ENCODE measurements at places on chromosomes 1 and 21.

DNA sequence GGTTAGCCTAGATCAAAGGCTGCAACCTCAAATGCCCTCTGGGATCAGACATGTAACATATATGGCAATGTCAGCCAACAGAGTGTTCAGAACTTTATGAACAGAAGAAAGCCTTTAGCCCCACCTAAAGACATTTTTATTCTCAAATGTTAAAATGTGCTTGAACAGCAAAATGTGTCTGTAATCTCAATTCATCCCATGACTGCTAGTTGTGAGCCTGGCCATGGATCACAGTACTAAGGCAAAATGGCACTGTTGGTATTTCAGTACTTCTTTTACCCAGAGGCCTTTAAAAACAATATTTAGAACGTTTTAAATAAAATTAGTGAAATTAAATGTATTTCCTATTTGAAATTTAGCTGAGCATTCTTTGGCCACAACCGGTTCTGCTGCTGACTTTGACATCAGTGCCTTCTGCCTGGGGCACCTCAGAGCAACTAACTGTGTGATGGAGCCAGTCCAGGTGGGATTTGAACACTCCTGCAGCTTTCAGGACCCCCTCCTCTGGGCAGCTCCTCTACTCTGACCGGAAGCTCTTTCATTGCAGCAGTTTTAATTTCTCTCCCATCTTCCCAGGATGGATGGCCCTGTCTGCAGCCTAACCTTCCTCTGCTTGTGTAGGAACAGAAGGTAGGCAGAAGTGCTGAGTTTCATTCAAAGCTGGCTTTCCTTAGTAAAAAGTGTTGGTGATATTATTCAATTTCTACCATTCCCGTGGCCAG, 68.3 kb upstream of the NFIA start:
- no peak for DNase-seq

- no peak for DNase-seq
Observed at GRCh38 chr1:25023190-25023578, 93.1 kb upstream of the RUNX3 start.

GRCh38 chr1:102970496-102971078, 137.7 kb downstream of the COL11A1 start:
- no peak for DNase-seq

- DNase-seq = no peak
Observed at GRCh38 chr1:231883382-231883781, 256.8 kb downstream of the DISC1 start.

DNA sequence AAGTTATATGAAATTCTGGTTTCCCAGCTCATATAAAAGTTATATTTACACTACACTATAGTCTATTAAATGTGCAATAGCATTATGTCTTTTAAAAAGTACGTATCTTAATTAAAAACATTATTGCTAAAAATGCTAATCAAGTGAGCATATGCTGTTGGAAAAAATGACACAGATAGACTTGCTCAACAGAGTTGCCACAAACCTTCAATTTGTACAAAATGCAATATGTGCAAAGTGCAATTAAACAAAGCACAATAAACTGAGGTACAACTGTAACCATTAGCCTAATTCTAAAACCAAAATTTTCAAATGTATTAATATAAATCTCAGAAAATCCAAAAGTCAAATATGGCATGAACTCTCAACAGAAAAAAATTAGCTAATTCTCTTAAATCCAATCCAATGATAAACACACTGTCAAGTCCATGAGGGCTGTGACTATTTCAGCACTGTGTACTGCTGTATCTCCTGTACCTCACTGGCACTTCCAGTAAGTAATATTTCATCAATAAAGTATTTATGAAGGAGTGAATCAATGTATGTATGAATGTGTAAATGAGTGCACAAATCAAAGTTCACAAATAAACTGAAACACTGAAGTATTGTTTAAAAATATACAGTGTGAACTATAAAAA, 116.3 kb downstream of the AKT3 start:
- no peak for DNase-seq

DNA sequence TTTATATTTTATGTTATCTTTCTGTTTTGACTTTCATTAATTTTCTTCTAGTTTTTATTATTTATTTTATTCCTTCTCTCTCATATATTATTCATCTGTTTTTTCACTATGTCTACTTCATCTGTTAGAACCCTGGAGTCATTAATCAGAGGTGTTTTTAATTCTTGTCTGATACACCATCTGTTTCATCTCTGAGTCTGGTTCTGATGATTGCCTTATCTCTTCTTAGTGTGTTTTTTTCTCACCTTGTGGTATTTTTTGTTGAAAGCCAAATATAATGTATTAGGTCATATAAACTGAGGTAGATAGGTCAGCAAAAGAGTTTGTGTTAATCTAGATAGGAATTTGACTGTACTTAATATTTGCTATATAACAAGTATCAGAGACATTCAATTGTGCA, 1005.7 kb upstream of the NCAM2 start:
- no peak for DNase-seq

DNA sequence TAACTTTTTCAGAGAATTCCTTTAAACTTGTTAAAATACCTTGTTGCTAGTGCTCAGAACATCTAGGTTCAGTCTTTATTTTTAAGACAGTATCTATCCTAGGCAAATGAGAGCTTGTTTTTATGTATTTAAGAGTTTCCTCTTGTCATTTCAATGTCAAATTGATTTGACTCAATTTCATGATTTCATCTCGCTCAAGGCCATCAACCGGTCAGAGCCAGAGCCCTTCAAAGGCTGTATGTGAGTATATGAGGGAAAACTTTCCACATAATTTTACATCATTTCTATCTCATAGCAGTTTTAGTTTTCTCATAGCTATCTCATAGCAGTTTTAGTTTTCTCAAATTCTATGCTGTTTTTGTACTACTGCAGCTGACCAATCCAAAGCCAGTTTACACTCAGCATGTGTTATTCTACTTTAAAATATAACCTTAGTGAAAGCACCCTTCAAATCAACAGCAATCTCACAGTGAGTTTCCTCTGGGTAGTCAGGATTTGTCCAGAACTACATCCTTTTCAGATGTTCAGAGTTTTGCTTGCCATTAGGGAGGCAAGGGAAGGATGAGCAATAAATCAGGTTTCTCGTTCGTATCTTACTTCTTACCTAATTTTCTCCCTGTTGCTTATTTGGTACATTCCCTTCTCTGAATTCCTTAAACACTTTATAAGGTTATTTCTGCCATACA, 12.7 kb downstream of the HNRNPU start:
- no peak for DNase-seq

DNA sequence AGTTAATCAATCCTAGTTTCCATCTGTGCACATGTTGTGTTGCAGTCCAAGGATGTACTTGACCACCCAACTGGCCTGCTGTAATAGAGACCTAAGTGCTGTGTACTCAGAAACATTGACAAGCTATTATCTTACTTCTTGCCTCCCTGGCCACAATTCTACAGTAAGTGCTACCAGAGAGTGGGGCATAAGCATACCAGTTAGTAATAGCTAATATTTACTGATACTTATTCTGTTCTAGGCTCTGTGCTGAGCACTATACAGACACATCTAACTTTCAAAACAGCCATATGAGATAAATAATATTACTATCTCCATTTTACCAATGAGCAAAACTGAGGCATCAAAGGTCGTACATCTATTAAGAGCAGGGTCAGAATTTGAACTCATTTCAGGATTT, 49.5 kb upstream of the NPL start:
- no peak for DNase-seq

- DNase-seq = no peak
Observed at GRCh38 chr1:1306661-1307260, 969 bp downstream of the ACAP3 start.

GRCh38 chr1:117599286-117600221, 6.3 kb upstream of the TENT5C start:
- DNase-seq = no peak

DNA sequence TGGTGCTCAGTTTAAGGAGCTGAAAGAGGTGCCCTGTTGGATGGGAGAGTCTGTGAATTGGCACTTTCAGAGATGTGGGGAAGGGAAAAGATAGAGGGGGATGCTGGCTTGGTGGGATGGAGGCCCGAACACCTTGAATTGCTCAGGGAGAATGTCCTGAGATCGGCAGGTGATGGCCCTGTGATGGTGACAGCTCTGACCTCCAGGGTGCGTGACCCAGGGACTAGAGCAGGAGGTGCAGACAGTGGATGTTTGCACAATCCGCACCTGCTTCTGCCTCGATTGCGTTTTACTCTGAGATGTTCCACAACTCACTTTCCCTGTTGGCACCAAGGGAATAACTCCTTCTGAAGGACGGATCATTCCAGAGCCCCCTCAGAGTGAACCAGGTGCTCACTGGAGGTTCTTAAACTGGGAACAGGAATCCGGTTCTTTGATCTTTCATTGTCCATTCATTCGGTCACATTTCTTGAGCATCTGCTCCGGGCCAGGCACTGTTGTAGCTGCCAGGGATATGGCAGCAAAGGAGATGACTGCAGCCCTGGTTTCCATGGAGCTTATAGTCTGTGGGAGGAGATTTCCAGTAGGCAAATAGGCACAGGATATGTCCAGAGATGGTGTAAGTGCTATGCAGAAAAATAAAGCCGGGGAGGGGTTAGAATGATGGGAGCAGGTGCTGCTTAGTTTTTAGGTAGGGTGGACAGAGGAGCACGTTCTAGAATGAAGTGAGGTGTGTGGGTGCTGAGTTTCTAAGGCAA, 226.6 kb upstream of the TMEM51 start:
- DNase-seq = no peak

- DNase-seq = no peak
Observed at GRCh38 chr1:31744165-31744888, 19.8 kb downstream of the ADGRB2 start.

- no peak for DNase-seq
Observed at GRCh38 chr1:92186081-92186480, 31.6 kb upstream of the C1orf146 start.

- DNase-seq = no peak
Observed at GRCh38 chr1:173405834-173406233, 71.3 kb upstream of the PRDX6 start.

DNA sequence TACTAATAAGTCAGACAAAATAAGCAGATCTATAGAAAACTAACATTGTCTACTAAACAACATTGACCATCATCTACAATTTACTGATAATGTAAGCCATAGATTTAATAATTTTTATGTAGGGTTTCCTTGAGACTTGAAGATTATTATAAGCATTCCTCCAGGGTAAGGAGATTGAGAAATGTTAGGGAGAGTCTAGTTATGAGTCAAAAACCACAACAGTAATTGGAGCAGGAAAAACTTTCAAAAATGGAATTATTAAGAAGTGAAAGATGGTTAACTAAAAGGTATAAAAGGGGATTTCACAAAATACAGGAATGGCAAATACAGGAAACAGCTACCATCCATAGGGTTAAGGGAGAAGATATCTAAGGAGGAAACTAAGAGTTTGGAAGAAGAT, 12.4 kb upstream of the UHMK1 start:
- no peak for DNase-seq

DNA sequence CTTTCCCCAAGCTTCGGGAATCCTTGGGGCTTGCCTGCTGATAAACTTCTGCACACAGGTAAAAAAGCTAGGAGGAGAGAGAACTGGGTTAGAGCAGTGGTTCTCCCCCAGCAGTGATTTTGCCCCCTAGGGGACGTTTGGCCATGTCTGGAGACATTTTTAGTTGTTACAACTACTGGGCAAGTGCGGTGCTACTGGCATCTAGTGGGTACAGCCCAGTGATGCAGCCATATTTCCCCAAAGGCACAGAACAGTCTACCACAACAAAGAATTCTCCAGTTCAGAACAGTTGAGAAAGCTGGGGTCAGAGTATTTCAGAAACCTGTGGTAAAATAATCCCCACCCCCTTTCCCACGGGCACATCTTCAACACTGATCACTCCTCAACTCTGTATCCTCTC, 41.3 kb downstream of the LRRC71 start:
- DNase-seq = peak; percentile 22

GRCh38 chr1:178579562-178579961, 66.7 kb downstream of the TEX35 start:
- DNase-seq = no peak

- DNase-seq = no peak
Observed at GRCh38 chr21:46150491-46151121, 4.8 kb downstream of the FTCD start.

GRCh38 chr1:197706601-197707000, 68.7 kb downstream of the DENND1B start:
- DNase-seq = no peak

- no peak for DNase-seq
Observed at GRCh38 chr1:193827516-193827915, 641.1 kb upstream of the B3GALT2 start.

DNA sequence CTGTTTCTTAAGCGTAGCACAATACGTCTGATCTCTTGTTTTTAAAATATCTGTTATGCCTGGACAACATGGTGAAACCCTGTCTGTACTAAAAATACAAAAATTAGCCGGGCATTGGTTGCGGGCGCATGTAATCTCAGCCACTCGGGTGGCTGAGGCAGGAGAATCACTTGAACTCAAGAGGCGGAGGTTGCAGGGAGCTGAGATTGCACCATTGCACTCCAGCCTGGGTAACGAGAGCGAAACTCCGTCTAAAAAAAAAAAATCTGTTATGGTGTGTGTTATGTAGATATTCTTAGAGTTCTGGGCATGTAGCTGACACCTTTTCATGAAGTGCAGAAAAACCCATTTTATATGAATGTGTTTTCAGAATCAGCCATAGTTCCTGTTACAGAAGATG, 38.2 kb downstream of the RABGAP1L start:
- no peak for DNase-seq

DNA sequence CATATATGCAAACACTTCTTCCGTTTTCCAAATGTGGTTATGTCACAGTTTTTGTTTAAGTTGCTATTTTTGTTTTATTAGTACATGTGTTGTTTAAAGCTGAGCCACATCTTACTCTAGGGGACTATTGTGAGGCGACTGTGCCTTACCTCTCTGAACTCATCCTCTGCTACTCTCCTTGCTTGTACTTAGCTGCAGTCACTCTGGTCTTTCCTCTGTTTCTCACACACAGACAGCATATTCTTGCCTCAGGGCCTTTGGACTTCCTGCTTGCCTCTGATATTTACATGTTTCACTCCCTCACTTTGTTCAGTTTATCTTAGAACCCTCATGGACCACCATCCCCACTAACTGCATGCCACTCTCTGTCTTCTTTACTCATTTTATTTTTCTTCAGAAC, 101.1 kb downstream of the MACF1 start:
- DNase-seq = no peak

DNA sequence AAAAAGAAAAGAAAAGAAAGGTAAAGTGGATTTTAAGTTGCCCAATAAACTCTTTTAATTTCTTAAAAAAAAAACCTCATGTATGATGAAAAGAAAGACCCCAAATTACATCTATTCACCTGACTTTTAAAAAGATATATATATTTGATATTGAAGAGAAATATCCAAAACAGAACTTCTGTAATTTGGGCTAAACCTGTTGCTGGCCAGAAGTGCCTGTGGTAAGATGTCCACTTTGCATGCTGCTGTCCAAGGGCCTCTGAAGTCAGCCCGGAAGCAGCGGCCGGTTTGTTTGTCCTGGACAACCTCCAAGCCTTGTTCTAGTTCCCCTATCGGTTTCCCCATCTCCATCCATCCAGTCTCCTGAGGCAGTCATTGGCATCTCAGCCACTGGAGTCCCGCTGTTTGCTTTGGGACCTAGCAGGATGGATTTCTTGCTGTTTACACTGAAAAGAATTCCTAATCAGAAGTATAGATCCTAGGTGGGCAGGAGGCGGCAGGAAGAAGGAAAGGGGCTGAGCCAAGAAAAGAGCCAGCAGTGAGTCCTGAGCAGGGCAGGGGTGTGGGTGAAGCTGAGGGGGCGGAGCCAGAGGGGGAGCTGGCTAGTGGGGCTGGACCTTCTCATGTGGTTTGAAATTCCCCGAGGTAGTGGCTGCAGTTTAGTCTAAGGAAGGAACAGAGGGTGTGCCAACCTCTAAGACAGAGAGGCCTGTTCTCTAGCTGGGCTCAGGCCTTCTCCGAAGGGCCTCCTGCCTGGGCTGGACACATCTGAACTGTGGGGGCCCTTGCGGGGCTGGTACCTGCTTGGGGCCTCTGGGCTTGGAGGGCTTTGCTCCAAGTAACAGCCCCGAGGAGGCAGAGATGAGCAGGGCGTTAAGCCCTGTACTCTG, 3.3 kb downstream of the NCMAP start:
- DNase-seq = no peak
